Astrocyte (in vitro differentiated cells and primary cell): ENCODE measurements at places on chromosomes 7 and 10.
A peak's percentile ranks its signal among the peaks of the same experiment; 100 is the strongest.

DNA sequence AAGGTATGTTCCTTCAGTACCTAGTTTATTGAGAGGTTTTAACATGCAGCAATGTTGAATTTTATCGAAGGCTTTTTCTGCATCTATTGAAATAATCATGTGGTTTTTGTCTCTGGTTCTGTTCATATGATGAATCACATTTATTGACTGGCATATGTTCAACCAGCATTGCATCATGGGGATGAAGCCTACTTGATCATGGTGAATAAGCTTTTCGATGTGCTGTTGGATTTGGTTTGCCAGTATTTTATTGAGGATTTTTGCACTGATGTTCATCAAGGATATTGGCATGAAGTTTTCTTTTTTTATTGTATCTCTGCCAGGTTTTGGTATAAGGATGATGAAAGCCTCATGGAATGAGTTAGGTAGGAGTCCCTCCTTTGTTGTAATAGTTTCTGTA, 204.0 kb upstream of the GNAI1 start:
- peak; percentile 6 for DNase-seq

GRCh38 chr10:43160046-43160920, 22.0 kb downstream of the CSGALNACT2 start:
- DNase-seq, result peak; percentile 87

- no peak for DNase-seq
Measured at GRCh38 chr7:148894591-148894990, 10.5 kb upstream of the EZH2 start.

- DNase-seq, result no peak
Measured at GRCh38 chr7:104192434-104192833, 15.4 kb downstream of the ORC5 start.

DNA sequence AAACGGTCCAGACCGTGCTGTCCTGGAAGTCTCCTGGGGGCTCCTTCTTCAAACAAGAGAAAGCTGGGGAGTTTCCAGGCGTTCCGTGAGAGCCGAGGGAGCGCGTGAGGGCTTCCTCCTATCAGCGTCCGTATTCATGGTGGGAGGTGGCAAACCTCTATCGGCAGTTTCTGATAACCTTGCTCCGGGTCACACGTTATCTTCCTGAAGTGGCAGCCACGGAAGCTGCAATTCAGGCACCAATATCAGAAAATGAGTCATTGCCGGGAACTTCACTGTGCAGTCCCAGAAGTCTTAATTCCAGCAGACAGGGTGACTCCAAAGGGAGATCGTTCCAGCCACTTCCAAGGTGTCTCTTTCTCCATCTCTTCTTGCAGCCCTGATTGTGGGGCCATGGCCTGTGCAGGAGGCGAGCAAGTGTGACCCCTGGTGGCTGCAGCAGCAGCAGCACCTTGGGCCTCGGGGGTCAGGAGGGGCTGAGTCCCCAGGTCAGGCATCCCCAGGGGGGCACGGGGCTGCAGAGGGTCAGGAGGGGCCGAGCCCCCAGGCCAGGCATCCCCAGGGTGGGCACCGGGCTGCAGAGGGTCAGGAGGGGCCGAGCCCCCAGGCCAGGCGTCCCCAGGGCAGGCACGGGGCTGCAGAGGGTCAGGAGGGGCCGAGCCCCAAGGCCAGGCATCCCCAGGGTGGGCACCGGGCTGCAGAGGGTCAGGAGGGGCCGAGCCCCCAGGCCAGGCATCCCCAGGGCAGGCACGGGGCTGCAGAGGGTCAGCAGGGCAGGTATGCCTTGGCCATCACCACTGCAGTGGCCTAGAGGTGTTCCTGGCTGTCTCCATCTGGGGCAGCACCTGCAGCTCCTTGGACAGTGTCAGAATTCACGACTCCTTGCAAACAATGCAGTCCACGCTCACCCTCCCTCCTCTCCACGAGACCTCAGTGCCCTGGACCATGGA, 538.7 kb downstream of the DNAJB6 start:
- DNase-seq, result no peak

GRCh38 chr7:11726001-11726793, 105.8 kb downstream of the THSD7A start:
- DNase-seq, result peak; percentile 51

- DNase-seq, result no peak
Measured at GRCh38 chr7:120794106-120794729, 63.7 kb downstream of the TSPAN12 start.

DNA sequence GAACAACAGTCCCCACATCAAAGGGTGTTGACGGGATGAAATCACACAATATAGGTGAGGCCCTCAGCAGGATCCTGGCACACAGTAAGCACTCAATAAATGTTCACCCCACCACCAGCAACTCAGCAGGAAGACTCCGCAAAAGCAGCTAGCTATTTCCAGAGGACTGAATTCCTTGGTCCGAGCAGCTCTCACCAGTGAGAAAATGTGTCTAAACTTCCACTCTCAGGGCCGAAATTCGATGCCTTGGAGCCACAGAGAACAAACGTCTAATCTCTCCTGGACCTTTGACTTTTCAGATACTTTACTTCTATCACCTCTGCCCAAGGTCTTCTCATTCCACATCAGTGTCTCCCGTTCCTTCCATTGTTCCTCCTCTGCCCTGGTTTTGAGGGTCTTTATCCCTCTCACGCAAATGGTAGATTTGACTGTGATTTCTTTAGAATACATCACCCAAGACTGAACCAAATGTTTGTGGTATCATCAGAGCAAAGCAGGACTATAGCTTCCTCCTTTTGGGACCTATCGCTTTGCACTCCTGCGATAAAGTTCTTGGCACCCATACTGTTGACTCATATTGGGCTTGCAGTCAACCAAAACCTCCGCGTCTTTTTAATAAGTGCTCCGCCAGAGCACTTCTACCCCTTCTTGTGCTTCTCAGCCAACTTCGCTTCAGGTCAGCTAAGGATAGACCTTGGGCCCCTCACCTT, 903 bp upstream of the NT5C2 start:
- DNase-seq, result peak; percentile 86

GRCh38 chr7:73719806-73720169, 319 bp upstream of the STX1A start:
- DNase-seq, result no peak

- DNase-seq, result no peak
Measured at GRCh38 chr7:54785261-54785660, 26.2 kb upstream of the SEC61G start.

DNA sequence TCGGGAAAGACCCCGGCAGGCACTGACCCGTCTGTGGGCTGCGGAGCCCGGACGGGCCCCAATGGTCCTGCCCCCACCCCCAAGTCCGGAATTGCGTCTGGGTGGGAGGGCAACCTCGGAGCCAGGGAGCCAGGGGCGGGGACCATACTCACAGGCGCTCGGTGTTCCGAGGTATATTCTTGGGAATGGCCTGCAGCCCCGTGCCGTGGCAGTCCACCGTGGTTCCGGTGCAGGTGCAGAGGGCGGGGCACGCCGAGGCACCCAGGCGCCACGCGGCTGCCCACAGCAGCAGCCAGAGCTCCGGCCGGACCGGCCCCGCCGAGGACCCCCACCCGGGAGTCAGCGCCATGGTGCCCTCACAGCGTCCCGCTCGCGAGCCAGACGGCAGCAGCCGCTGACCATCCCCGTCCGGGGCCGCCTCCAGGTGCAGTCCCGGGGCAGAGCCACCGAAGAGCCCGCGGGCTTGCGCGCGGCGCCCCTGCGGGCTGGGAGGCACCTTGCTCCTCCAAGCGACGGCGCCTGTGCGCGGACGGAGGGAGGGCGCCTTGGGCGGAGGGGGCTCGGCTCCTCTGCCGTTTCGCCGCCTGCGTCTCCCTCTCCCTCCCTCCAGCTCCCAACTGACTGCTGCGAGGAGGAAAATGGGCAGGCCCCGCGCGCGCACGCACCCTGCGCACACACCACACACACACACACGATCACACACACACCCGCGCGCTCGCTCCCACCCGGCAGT, at the start of gene SLIT1:
Gene SLIT1 (minus strand): TSS at position 634 of the 733 bp plus-strand sequence. CDS start 285 bp downstream, at position 349.
- DNase-seq, result no peak

- peak; percentile 92 for DNase-seq
Measured at GRCh38 chr10:24958091-24958720, 5.8 kb upstream of the PRTFDC1 start.

DNA sequence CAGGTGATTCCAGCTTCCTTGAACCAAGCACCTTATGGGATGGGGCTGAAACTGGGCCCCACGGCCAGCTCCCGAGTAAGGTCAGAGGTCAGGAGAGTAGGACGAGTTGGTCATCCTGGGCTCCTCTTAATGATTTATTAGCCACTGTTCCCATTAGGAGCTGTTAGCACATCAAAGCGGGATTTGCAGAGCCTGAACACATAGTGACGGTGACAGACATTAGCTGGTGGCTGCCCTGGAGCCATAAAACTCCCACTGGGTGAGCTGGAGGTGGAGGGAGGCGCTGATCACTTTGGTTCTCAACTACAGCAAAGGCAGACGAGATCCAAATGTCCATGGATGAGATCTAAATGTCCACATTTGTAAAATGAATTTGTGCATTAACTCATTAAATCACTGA, 48.1 kb downstream of the COL13A1 start:
- no peak for DNase-seq

- no peak for DNase-seq
Measured at GRCh38 chr10:68007356-68007755, 67.7 kb downstream of the HERC4 start.

DNA sequence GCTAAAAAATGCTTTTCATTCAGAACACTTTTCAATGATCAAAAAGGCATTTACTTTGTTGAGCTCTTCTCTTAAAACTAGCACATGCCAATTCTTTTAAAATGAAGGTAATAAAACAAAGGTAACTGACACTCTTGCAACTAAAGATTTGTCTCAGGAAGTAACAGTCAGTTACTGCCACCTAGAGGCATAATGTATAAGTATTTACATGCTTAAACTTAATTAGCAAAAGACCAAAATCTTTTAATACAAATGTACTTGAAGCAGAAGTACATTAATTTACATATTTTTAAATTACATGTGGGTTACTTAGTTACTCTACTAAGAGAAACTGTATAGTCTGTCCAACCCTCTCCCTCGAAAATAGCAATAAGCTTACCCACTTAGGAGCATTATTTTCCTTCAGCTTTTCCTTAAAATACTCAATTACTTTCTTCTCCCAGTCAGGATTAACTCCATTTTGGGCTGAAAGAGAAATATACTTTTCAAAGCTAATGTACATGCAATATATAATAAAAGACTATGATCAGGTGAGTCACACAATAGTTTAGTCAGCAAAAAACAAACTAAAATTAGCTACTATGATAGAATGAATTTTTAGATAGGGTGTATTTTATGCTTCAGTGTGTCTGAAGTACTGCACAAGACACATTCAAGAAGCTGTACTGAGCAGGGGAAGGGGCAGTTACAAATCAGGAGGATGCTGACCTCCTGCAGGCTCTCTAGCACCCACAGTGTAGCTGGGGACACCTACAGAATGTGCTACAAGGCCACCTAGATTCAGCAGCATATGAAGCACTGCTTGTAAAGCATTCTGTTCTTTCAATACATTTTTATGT, 13.0 kb downstream of the MCMBP start:
- DNase-seq, result peak; percentile 32
